ENCODE measurements at places on chromosomes 11 and 22. TPM values are rescaled to one million over a fixed set of nuclear protein-coding genes. Genes with fewer than 3 reads are reported as not detected.

The ALG9 gene
- total RNA-seq, result 28.1 TPM

The MOGAT2 gene
- not detected for total RNA-seq

GRCh38 chr22:44025171-44026065, 1.3 kb downstream of the PARVB start:
- DNase-seq, result peak; percentile 8

DNA sequence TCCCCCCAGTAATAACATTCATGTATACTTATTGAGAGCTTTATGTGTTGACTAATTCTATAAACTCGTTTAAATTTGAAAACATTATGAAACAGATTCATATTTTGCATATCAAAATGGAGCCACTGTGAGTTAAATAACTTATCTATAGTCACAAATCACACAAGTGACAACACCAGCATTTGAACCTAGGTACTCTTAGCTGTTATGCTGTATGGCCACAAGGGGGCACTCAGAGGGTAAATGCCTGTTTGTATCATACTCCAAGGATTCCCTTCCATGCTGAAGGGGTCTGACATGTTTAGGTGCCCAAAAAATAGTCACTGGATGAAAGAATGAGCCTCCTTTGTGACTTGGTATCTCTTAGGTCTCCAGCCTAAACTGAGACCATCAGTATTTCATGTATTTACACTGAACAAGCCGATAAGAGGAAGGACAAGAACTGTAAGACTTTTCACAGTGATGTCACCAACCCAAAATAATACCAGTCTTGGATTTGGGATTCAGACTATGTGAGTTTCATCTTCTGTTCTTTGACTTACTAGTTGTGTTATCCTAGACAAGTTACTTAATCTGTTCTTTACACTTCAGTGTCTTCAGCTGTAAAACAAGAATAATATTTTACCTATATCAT, 12.2 kb upstream of the OR52D1 start:
- DNase-seq, result peak; percentile 20

GRCh38 chr11:76047766-76048165, 158.5 kb downstream of the WNT11 start:
- DNase-seq, result no peak

GRCh38 chr11:12603143-12604088, 70.8 kb upstream of the TEAD1 start:
- no peak for DNase-seq

DNA sequence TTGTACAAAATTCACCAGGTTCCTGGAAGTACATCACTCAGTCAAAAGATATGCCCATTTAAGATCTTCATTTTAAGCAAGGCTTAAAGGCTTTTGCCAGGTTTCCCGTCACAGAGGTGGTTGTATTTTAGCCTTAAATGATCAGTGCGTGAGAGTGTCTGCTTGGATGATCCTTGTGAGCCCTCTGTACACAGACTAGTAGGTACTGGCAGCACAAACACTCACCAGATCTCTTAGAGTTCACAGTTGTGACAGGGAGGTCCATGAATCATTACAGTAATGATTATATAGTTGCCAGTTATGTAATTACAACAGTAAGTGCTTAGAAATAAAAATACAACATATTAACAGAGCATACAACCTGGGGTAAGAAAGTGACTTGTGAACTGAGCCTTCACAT, 84.2 kb upstream of the SLC25A18 start:
- DNase-seq, result no peak

The CDC42BPG gene
- total RNA-seq, result 0.06 TPM
